Bronchial smooth muscle cell (primary cell): ENCODE measurements at places on chromosomes 3 and 15. TPM values are rescaled to one million over a fixed set of nuclear protein-coding genes. Genes with fewer than 3 reads are reported as not detected.

GOLGA6L22 gene
- total RNA-seq: under 0.01 TPM in 1 of 2 replicates, not detected in the other

IGF2BP2 gene
- total RNA-seq: 16.7 and 18.6 TPM in 2 replicates

REC114 gene
- not detected in 2 replicates for total RNA-seq

AGTR1 gene
- 1.0 and 2.5 TPM in 2 replicates for total RNA-seq

IL5RA gene
- total RNA-seq: under 0.01 TPM in 1 of 2 replicates, not detected in the other

TMOD3 gene
- 26.9 and 37.0 TPM in 2 replicates for total RNA-seq
